ENCODE measurements at places on chromosomes 6 and 20.

DNA sequence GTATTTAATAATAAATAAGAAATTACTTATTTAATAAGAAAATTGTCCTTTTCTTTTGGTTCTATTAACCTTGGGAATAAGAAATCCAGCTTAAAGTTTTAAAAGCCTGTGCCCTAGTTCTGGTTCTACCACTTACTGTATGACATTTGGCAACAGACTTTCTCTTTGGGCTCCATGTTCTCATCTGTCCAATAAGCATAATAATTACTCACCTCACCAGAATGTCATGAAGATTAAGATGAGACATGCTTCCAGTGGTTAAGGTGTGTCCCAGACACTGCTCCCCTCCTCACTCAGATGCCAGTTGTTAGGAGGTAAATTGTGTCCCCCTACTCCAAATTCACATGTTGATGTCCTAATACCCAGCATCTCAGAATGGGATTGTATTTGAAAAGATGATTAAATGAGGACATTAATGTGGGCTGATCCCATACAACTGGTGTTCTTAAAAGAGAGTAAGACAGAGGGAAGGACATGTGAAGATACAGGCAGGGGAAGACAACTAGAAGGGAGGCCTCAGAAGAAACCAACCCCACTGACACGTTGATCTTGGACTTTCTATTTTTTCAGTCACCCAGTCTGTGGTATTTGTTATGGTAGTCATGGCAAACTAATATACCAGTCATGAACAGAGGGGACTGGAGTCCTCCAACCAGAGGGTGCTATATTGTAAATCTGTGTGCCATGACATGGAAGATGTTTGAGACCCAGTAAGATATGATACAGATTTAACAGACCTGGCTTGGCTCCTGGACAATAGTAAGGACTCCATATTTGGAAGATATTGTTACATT is 6.4 kb upstream of the MICAL1 start:
- no peak for DNase-seq

DNA sequence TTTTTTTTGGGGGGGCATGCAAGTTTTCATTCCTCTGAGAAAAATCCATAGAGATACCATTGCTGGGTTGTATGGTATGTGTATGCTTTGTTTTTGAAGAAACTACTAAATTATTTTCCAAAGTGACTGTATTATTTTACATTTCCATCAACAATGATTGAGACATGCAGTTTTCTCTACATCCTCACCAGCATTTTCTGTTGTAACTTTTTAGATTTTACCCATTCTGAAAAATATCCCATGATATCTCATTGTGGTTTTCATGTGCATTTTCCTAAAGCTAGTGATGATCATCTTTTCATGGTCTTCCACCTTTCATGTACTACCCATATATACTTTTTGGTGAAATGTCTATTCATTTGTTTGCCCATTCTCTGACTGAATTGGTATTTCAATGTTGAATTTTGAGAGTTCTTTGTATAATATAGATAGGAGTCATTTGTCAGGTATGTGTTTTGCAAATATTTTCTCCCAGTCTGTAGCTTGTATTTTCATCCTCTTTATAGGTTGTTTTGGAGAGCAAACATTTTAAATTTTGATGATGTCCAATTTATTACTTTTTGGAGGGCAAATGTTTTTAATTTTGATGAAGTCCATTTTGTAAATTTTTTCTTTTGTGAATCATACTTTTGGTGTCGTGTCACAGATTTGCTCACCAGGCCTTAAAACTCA is 827.5 kb upstream of the CITED2 start:
- DNase-seq = no peak

DNA sequence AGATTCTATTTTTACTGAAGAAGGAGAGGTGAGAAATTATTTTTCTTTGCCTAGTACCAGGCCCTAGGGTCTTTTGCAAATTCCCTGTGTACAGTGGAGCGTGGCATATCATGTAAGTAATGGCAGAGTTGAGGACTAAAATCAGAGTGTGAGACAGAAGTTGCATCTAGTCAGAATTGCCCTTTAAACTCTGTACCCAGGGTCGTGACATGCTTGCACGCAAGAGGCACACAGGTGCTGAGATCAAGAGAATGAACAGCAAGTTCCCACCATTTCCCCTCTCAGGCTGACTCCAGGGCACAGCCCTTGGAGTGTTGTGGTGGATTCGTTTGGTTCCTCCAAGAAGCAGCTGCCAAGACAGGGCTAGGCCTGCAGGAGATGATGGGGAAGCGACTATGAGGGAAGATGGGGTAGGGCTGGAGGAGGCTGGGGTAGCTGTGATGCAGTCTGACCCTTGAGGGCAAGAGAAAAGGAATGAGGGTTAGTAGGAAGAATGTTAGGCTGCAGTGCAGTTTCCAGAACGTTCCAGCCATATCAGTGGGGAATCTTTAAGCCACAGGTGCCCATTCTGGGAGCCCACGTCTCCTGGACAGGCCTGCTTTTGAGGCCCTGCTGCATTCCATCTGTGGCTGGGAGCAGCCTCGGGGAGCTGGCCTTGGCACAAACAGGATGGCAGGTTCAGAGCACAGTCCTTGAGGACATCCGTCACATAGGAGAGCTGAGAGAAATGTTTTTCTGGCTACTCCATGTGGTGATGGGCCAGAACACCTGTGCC is 6.9 kb downstream of the NELFCD start:
- DNase-seq = no peak

- no peak for DNase-seq
These were observed 161.9 kb upstream of the DEFB112 start for GRCh38 chr6:50211582-50211981.

DNA sequence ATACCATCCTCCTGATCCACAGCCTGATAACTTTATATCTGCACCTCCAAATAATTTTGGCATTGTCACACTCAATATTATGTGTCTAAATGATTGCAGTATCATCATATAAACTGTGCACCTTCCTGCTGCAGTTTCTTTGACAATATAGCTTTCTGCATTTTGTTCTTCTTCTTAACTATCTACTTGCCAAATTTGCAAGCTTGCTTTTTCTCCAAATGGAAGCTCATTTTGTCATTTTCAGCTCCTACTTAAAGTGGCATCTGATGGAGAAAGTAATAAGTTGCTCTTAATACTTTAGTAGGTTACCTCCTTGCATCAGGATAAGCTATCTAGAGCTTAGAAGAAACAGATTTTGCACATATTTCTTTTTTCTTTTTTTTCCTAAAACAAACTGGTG is 74.0 kb upstream of the DEFB112 start:
- no peak for DNase-seq

- DNase-seq = no peak
These were observed 660.4 kb upstream of the SLC35B3 start for GRCh38 chr6:9095729-9096128.

DNA sequence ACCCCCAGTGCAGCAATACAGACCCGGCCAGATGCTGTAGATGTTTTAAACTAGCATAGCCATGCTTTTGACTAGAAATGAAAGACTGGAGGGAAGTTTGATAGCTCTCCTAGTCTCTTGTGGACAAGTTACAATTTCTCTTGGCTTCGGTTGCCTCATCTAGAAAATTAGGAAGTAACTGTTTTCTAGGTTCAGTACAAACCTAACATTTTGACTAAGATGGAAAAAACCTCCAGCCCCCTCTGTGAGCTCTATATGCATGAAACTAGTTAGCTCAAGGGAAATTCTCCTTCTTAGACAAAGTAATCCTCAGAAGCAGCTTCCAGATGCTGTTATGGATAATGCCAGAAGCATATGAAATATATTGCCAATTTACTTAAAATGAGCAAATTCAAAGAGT is 86.6 kb downstream of the RNF144B start:
- DNase-seq = no peak

DNA sequence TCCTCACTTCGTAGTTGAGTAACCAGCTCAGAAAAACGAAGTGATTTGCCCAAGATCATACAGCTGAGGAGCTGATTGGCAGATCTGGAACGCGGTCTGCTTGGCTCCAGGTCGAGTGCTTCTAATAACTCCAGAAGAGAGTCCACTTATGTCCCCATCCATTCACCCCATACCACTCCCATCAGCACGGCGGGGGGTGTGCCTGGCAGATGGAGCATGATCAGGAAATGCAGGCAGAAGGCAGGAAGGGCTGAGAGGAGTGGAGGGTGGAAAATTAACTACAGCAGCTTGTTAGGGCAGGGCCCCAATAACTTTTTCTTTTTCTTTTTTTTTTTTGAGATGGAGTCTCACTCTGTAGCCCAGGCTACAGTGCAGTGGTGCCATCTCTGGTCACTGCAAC is 15.0 kb downstream of the FITM2 start:
- DNase-seq = no peak

DNA sequence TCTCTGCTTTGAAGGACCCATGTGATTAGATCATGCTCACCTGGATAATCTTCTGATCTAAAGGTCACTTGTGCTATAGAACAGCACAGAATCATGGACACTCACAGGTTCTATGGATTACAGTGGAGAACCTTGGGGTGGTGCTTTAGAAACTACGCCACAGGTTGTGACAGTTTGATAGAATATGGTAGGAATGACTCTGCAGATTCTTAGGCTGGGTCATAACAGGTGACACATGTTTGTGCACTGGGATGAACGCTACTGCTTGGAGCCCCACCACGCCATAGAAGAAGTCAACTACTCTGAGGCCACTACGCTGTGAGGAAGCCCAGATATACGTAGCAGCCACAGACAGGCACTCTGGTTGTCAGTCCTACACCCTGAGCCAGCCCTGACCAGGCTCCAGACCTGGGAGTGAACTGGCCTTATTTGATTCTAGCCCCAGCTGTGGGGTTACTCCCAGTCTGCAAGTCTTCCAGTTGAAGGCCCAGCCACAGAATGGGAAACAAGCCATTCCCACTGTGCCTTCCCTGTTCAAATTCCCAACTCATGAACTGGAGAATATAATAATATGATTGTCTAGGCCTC is 99.0 kb upstream of the SLC24A3 start:
- no peak for DNase-seq

- DNase-seq = no peak
These were observed 26.1 kb downstream of the ADA start for GRCh38 chr20:44625361-44625760.

DNA sequence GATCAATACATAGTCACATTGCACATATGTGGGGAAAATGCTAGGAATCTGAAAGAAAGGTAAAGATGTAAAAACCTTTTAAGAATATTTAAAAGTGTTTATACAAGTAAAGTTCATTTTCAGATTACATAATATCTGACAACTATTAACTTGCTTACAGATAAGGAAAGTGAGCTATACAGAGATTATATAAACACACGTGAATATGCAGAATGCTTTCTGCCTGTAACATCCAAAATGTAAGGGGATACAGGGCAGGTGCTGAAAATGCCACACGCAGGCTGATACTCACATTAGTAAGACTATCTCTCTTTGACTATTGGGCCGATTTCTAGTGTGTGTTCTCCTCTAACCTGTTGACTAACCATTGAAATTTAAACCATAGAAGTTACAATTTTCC is 17.9 kb upstream of the MAP7 start:
- DNase-seq = no peak

DNA sequence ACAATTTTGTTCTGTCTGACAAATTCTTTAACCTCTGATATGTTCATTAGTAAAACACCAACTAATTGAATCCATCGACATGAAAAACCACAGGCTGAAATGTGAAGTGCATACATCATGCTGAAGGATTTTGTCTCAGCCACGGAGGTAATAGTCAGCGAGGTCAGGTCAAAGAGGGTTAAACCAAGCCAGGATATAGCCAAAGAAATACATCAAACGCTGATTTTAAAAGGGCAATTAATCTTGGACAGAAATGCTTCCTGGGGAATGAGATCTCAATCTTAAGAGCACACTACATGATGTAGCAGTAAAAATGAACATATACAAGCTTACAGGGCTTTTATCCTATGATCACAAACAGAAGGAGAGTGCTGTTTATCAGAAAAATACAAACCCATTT is 106.7 kb downstream of the PRDM1 start:
- no peak for DNase-seq

DNA sequence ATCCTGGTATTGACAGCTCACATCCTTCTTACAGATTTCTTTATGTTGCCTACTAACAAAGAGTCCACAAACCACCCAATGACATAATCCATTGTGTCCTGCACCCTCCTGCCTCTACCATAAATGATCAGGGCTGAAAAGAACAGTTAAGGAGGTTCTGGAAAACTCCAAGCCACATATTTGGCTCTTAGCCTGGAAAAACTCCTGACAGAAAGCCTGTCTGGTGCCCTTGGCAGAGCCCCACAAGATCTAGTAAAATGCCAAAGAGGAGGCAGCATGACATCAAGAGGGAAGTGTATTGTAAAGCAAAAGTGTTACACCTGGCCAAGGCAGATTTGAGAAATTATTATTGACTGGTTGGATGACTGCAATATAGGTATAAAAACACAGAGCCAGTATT is 126.4 kb upstream of the VGLL2 start:
- no peak for DNase-seq

DNA sequence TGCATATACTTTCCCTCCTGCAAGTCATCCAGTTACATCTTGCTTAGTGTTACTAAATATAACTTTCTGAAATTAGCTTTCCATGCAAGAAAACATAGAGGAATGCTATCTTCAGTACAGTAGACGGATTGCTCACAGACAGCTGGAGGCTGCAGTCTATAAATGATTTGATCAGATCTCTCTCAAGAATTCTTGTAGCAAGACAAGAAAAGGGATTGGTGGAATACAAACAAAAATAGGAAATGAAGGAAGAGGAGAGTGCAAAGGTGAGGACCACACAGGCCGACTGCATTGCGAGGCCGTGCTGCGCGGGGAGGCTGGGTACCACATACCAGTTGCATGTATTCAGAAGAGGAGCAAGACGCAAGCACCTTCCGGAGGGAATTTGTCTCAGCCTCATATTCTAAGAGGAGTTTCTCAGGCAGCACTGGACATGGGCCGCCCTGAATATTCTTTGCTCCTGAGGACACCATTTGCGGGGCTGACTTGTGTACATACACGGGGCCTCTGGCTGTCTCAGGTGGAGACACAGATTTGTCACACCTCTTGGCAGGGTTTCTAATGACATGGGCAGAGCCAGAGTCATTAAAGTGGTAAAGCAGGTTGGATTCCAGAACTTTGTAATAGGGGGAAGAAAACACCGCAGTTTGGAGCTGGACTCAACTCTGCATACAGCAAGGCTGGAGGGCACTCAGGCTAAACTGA is 22.7 kb upstream of the KIF25 start:
- DNase-seq = no peak

GRCh38 chr20:38286586-38287531 is 17.1 kb upstream of the BPI start:
- no peak for DNase-seq

GRCh38 chr20:43982886-43983285 is 68.2 kb downstream of the TOX2 start:
- no peak for DNase-seq

DNA sequence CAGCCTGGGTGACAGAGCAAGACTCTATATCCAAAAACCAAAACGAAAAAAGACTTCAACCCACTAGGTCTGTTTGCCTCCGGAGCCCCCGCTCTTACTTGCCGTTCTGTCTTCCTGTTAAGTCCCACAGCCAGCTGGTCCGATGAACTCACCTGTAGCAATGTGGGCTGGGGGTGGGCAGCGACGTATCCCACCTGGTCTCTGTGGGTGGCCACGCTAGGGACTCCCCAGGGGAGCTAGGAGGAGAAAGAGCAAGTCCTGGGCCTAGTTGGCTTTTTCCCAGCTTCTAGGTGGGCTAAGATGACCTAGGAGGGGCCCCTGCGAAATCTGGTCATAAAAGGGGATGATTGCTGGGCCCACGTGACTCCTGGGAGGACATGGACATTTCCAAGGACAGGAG is 166.0 kb upstream of the KCNG1 start:
- DNase-seq = no peak

- no peak for DNase-seq
These were observed 139.5 kb downstream of the PDE7B start for GRCh38 chr6:135990855-135991464.

- no peak for DNase-seq
These were observed 125.6 kb upstream of the QKI start for GRCh38 chr6:163288915-163289314.

- DNase-seq = no peak
These were observed 18.3 kb upstream of the HLA-E start for GRCh38 chr6:30470968-30471367.

Measured in activated CD4-positive, CD25-positive, alpha-beta regulatory T cell treated with anti-CD3 and anti-CD28 coated beads, Interleukin-2, amount 50 U/mL, for 72 hours (primary cell).